ENCODE measurements at places on chromosomes 7 and 10.

DNA sequence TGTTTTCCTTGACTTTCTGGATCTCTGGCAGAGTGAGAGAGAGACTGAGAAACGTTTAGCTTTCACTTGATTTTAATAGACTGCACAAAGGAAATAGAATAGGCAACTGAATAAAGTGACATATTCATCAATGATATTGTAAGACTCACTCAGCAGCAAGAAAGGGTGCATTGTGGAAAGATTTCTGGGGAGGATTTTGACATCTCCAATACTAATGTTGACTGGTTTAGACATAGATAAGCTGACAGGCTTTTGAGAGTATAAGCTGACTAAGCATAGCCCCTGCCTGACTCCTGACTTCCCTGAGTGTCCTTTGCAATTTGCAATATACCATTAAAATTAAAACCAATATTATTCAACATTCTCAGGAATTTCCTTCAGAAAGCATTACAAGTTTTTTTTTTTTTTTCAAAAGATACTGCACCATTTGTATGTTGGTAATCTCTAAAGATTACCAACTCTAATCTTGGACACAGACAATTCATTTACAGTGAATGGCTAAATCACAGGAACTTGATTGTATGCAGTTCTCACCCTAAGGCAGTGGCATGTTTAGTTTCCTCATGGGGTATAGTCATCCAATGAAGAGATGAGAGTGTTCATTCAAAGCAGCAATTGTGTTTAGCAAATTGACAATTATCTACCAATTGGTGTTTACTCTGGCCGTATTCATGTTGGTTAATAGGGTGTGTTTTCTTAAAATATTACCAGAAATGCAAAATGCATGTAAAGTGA lies 325.6 kb downstream of the SORCS3 start:
- DNase-seq: no peak

DNA sequence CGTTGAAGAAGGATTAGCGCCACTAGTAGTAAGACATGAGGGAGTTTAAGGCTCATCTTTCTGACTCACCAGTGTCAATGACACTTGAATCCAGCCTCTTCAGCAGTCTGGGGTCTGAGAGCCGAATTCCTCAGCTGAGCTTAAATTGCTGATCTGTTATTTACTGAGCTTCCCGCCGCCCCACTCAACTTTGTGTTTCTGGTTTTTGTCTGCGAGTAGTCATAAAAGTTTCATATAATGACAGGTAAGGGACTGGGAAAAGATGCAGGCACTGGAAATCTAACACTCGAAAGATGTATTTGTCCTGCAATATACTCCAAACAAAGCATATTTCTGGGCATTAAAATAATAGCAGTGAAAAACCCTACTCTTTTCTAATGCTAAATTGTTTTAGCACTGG lies 51.2 kb upstream of the RELN start:
- DNase-seq: no peak

- DNase-seq: no peak
These were observed 575.0 kb upstream of the LRRTM3 start for GRCh38 chr10:66350622-66351399.

- DNase-seq: no peak
These were observed 52.7 kb downstream of the VPS50 start for GRCh38 chr7:93284908-93285307.

DNA sequence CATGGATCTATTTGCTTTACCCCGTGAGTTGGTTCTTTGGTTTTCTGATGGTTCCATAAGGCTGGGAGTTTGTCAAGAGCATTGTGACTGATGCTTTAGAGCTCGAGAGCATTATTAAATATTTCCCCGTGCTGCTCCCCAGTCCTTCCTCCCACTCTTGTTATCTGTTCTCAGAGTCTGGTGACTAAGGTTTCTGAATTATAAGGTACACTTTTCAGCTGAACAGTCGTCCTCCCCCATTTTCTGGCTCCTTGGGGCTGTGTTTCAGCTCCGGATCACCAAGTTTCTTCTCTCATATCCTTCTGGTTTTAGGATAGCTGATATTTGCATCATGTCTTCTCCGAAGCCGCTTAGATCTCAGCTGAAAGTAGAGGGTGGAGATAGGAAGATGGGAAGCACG lies 57.8 kb upstream of the CACNB2 start:
- no peak for DNase-seq

- DNase-seq: no peak
These were observed 2.0 kb downstream of the JCAD start for GRCh38 chr10:30057421-30057841.

DNA sequence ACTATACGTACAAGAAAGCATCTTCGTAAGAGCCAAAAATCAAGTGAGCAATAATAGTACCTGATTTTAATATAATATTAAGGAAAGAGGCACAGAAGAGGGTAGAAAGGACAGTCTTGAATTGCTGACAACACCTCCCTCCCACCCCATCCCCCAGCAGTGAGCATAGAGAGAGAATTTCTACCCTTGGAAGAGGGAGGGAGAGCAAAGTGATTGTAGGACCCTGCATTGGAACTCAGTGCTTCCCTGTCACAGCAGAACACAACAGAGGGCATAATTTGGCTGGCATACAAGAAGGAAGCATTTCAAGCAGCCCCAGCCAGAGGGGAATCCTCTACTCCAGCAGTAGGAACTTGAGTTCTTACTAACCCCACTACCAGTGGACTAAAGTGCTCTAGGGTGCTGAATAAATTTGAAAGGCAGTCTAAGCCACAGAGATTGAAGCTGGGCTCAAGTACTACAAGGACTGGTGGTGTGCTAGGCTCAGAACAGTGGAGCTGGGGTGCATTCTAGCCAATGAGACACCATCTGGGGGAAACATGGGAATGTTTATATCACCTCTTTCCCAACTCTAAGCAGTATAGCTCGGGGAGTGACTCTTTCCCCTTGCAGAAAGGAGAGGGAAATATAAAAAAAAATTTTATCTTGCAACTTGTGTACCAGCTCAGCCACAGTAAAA lies 44.2 kb downstream of the PCLO start:
- DNase-seq: no peak

DNA sequence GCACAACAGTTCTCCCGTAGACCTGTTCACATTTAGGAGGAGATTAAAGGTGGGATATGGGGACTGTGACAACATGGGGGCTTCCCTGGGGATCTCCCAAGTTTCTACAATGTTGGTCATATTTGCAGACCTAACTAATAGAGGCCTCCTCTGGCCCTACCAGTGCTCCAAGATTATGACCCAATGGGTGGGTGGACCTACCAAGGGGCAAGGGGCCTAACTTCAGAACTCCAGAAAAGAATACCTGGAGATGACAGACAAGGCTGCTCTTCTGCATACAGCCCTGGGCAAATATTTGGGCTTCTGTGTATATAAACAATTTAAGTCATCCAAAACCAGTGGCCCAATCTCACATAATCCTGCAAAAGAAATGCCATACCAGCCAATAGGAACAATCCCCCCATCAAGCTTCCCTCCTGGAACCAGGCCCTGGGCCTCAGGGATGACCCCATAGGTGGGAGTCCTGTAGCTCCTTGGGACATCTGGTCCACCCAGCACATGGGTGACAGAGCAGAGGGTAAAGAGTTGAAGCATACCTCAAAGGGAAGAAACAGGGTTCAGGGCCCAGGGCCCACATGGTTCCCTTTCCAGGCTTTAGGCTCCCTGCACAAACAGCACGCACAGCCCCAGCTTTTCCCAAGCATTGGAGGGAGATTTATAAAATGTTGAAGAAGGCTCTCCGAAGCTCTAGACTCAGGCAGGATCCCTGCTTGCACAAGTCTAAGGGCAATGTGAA lies 86.1 kb upstream of the CHST15 start:
- DNase-seq: no peak

DNA sequence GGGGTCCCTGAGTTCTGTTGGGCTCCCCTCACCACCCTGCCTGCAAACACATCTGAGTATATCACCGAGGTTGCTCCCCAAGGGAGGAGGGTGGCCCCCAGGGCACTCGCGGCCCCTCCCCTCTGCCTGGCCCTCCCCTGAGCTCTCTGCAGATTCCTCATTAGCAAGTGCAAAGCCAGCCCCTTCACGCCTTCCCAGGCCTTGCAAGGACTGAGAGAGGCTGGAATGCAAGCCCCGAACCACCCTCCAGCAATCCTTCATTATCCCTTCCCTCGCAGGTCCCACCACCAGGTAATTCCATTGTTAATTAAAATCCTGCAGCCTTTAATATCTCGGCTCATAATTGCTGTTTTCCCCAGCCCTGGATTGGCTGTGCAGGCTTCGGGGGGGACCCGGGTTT lies 35.3 kb upstream of the MYL10 start:
- no peak for DNase-seq

DNA sequence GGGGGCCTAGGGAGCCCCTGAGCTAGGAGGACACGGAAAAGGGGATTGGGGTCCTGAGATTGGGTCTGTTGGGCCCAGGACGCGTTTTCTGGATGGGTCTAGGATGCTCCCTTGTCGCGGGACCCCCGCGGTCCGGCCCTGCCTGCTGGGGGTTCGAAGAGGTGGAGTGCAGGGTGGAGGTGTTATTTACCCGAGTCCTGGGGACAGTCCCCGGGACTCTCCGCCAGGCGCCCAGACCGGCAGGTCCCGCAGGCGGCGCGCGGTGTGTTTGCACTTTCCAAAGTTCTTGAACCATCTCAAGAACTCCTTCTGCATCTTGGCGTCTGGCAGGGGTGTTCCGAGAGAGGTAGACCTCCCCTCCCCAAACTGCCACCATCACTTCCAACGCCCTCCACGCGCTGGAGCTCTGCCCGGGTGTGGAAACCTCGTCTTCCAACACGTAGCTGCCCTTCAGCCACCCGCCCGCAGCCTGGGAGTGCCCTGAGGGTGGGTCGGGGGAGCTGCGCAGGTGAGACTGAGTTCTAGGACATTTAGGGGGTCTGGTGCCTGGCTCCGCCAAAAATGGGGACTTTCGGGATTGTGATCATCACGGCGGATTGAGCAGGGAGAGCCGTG lies 569 bp downstream of the CAV1 start:
- DNase-seq: no peak

- no peak for DNase-seq
These were observed 59.6 kb downstream of the ATOH7 start for GRCh38 chr10:68172324-68172723.

GRCh38 chr7:29684787-29685650 lies 121.3 kb upstream of the WIPF3 start:
- DNase-seq: peak; percentile 7

- no peak for DNase-seq
These were observed 74.2 kb downstream of the MINPP1 start for GRCh38 chr10:87578842-87579401.

DNA sequence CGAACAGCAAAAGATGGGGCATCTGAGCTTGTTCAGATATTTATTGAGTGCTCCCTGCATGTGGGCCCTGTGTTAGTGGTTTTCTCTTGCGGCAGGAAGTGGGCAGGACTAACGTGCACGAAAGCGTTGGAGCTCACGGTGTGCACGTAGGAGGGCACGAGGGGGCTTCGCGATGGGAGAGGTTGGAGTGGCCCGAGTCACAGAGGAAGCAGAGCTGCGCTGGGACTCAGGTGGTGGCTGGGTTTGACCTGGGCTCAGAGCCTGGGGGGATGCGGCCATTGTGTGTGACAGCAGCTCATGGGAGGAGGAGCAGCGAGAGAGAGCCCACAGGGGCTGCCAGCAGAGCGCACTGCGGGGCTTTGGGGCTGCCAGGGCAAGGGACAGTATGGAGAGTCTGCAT lies 7.7 kb downstream of the ZSCAN25 start:
- DNase-seq: peak; percentile 58

GRCh38 chr7:514651-515598 lies 4.7 kb downstream of the PDGFA start:
- no peak for DNase-seq

- no peak for DNase-seq
These were observed 34.8 kb downstream of the CFAP43 start for GRCh38 chr10:104197364-104197763.

- no peak for DNase-seq
These were observed 72.2 kb downstream of the CHST15 start for GRCh38 chr10:124020981-124021815.

DNA sequence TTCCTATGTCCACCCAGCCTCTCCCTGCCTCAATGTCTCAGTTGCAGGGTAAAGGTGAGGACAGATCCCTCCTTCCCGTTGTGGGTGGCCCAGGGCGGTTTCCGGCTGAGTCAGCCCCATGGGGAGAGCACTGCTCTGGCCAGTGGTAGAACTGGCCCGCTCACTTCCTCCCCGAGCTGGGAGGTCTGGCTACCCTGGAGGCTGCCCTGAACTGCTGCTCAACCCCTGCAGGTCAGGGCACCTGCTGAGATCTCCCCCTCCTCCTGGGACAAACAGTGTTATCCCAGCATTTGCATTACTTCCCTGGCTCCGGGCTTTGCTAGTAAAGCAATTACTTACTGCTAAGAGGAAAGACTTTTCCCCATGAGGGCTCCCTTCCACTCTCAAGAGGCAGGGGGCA lies 21.4 kb upstream of the IMPDH1 start:
- DNase-seq: no peak

- DNase-seq: no peak
These were observed 13.3 kb downstream of the PARP12 start for GRCh38 chr7:140049339-140050024.

DNA sequence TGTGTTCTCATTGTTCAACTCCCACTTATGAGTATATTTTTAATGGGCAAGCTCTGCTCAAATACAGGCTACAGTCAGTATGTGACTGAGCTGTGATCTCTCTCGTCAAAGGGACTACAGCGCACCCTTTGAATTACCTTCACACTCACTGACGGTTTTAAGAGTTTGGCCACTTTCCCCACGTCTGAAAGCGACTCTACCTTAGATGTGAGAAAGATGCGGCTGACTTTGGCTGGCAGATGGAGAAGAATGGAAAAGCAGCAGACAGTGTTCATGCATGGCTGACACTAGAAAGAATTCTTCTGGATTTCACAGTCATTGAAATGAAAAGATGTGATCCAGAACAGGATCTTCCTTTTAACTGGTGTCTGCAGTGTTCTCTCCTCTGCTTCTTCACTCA lies 2.0 kb upstream of the ATRNL1 start:
- no peak for DNase-seq

- DNase-seq: no peak
These were observed 72.4 kb upstream of the KDM7A start for GRCh38 chr7:140249036-140249806.

DNA sequence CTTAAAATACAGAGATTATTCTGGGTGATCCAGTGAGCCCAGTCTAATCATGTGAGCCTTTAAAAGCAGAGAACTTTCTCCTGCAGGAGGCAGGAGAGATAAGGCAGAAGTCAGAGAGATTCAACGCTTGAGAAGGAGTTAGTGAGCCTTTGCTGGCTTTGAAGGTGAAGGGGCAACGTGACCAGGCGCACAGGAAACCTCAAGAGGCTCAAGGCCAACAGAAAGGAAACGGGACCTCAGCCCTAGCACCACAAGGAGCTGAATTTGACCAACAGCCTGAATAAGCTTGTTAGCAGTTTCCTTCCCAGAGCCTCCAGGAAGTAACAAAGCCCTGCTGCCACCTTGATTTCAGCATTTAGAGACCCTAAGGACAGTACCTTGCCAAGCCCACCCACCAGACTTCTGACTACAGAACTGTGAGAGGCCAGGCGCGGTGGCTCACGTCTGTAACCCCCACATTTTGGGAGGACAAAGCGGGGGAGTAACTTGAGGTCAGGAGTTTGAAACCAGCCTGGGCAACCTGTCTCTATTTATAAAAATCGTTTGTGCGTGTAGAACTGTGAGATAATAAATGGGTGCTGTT lies 87.3 kb upstream of the KAT6B start:
- DNase-seq: no peak

GRCh38 chr10:88293073-88293472 lies 290.0 kb downstream of the RNLS start:
- DNase-seq: no peak

- DNase-seq: no peak
These were observed 19.7 kb downstream of the UBE3C start for GRCh38 chr7:157158400-157158799.

- DNase-seq: no peak
These were observed 118.7 kb downstream of the C10orf105 start for GRCh38 chr10:71600849-71601248.
